ENCODE measurements at places on chromosomes 16 and 17.

GRCh38 chr16:85521552-85522307, 91.4 kb upstream of the GSE1 start:
- no peak for DNase-seq

- DNase-seq = no peak
Observed at GRCh38 chr17:79619196-79619595, 8.3 kb upstream of the RBFOX3 start.

DNA sequence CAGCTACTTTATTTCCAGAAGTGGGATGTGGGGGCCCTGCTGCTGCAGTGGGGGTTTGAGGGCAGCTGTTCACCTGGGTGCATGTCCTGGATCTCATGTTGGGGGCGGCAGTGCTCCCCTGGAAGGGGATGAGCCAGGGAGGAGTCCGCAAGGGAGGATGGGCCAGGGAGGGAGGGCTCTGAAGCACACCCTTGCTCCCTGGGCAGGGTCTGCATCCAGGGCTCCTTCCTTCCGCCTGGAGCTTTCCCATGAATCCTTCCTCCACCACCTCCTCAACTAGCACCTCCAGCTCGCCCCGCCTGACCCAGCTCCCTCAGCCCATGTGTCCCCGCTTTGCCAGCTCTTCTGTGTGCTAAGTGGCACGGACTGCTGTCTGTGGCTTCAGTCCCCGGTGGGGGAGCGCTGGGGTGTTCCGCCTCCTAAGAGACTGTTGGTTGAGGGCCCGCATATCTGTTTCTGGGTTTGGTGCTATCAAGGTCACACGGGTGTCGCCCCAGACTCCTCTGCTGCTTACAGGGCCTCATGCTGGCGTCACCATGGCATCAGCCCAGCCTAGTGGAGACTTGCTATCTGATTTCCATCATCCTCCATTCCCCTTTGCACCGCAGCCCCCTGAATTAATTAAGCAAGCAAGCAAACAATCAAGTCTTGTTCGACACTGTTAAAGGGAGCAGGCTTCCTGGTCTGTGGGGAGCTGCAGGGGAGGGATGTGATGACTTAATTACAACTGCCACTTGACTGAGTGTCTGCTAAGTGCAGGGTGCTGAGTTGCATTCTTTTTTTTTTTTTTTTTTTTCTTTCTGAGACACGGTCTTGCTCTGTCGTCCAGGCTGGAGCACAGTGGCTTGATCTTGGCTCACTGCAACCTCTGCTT, 71.8 kb downstream of the PRKCA start:
- peak; percentile 39 for DNase-seq

DNA sequence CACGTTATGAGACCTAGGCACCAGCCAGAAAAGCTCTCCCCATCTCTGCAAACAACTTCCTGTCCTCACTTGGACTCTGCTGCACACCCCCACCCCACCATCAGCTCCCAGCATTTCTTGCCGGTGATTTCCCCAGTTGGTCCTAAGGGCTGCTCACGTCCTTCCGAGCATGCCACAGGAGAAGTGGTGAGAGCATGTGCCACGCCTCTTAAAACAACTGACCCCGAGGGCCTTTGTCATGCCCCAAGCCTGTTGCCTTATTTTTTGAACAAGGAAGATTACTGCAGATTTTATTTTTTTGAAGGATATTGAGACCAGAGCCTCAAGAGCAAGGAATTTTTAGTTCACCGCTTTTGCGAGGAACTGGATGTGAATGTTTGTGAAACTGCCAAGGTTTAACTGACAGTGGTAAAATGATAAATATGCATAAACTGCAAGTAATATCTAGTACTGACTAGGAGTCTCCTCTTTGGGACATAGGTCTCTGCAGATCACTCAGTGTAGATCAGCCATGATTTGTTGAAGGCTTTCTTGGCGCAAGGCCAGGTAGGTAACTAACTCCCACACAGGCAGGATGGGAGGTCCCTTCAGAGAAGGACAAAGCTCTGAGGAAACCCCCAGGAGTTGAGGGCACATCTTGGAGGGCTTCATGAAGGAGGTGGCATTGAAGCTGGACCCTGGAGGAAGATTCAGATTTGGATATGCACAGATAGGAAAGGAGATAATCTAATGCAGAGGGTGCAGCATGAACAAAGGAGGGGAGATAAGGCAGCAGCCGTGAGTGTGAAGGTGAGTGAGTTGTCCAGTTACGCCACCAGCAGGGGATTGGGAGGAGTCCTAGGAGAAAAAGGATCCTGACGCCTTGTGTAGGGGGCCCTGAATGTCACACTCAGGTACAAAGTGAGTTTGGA, 44.7 kb downstream of the TMEM132E start:
- DNase-seq = no peak

- DNase-seq = no peak
Observed at GRCh38 chr16:58377932-58378331, 14.3 kb upstream of the GINS3 start.

- no peak for DNase-seq
Observed at GRCh38 chr16:68948230-68948910, 105.0 kb downstream of the TANGO6 start.

DNA sequence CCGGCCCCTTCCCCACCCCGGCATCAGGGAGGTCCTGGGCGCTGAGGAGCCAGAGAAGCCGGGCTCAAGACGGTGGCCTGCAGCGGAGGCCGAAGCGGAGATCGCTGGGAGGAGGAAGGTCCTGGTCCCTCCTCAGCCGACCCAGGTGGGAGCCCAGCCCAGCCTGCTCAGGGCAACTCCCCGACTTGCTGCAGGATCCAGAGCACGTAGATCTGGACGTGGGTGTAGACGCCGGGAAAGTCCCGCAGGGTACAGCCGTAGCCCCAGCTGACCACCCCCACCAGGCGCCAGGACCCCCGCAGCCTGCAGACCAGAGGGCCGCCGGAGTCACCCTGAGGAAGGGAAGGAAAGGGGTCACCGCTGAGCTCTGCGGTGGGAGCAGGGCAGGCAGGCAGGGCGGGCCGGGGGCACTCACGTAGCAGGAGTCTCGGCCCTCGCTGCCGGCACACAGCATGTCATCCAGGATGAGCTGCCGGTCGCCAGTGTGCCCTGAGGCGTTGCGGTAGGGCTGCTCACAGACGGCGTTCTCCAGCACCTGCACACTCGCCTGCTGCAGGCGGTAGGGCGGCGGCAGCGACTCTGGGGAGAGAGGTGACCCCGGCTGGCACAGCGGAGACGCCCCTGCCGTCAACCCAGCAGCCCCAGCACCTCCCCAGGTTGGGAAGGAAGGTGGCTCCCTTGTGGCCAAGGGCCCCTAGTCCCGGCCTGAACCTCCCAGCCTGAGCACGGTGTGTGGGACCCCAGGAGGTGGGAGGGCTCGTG, 5.4 kb downstream of the TPSD1 start:
- no peak for DNase-seq
